GM03348 (cell line): ENCODE measurements at places on chromosomes 1 and 21.

- DNase-seq = no peak
Measured at GRCh38 chr1:84181350-84182005, 37.4 kb downstream of the PRKACB start.

DNA sequence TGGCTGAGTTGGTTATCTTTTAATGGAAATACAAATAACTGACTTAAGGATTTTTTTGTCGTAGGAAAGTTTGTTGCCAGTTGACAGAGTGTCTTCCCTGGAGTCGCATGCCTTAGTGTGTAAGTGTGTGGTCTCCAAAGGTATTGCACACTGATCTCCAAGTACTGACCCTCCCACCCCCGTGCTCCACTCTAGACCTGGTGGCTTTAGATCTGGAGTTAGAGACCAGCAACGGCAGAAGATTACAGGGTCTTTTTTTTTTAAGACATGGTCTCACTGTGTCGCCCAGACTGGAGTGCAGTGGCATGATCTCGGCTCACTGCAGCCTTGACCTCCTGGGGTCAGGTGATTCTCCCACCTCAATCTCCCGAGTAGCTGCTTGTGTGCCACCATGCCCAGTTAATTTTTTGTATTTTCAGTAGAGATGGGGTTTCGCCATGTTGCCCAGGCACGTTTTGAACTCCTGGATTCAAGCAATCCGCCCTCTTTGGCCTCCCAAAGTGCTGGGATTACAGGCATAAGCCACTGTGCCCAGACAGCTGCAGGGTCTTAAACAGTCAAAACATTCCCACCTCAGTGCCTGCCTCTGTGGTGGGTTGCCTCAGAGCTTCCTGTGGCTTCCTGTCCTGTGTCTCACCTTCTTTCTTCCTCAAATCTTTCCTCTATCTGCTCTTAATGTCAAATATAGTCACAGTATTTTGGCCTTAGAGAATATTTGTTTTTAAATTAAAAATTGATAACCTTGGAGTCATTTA lies 6.9 kb downstream of the TRAPPC10 start:
- no peak for DNase-seq

DNA sequence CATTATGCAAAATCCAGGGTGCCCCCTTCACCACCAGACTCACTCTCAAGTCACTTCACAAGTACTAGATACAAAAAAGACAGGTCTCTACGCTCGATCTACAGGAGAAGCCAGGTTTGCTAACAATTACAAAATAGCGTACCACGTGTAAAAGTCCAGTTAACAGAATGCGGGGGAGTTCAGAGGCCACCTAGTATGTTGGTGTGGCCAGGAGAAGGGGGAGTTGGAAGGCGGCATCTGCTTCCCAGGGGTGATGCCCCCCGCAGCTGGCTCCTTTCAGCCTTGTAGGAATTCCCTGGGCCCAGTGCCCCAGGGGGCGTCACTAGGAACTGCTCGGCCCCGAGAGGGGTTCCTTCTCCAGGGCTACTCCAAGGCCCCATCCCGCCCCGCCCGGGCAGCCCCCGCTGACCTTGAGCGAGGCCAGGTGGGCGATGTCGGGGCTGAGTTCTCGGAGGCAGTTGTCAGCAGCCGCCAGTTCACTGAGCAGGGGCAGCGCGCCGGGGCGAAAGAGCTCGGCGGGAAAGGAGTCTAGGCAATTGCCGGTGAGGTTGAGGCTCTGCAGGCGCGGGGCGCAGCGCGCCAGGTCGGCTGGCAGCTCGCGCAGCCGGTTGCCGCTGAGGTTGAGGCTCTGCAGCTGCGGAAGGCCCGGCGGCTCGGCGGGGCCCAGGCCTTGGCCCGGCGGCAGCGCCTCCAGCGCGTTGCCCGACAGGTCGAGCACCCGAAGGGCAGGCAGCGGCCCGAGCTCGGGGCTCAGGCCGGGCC lies 664 bp downstream of the LRRC47 start:
- DNase-seq = no peak

- no peak for DNase-seq
Measured at GRCh38 chr1:211628417-211628816, 47.0 kb downstream of the NEK2 start.

DNA sequence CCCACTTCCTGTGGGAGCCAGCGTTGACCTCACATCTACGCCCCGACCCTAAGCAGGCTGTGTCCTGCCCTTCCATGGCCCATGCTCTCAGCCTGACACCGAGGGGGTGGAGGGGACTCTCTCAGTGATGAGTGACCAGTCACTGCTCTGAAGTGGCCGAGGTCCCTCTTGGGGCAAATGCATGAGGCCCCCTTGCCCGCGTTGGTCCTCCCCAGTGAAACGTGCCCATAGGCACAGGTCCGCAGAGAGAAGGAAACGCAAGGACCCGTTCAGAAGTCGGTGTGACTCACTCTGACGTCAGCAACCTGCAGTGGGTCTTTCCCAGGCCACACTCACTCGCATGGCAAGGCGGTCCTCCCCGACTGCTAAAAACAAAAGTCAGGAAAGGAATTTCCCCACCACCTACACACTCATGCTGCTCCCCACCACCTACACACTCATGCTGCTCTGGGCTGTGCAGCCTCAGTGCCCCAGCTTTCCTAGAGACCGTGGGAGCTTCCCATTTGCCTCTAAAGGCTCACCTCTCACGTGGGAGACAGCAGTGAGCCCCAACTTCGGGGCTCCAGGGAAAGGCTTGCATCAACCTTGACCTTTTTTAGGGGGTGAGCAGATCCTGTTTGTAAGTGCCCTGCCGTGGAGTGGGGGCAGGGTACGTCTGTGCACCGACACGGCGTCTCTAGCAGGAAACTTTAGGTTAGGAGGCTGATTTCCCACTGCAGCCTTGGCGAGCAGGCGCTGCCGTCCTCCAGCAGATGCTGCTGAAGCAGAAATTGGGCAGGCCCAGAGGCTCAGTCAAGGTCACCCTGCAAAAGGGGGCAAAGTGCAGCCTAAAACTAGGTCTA lies 11.4 kb downstream of the UBASH3A start:
- no peak for DNase-seq

- no peak for DNase-seq
Measured at GRCh38 chr1:30200161-30200560, 523.2 kb downstream of the MATN1 start.
